Fibroblast of skin of back (primary cell): ENCODE measurements at places on chromosomes 2 and 18.

- DNase-seq = no peak
Measured at GRCh38 chr2:195838002-195838401, 181.0 kb downstream of the SLC39A10 start.

- no peak for DNase-seq
Measured at GRCh38 chr2:161332371-161332967, 24.2 kb downstream of the PSMD14 start.

DNA sequence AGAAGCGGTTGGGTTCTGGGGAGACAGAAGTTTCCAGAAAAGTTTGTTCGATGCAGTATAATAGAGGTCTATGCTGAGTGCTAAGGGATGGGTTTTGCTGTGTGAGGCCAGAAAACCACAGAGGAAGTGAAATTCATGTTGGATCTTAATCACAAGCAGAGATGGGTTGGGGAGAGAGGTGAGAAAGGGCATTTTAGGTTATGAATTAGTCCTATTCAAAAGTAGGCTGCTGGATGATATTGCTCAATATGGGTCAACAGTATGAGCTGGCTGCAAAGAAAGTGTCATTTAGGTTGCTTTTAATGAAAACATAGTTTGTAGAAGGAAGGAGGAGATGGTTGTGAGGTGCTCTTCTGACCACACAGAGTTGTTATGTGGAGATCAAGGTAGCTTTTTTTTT lies 118.8 kb upstream of the LHCGR start:
- no peak for DNase-seq

DNA sequence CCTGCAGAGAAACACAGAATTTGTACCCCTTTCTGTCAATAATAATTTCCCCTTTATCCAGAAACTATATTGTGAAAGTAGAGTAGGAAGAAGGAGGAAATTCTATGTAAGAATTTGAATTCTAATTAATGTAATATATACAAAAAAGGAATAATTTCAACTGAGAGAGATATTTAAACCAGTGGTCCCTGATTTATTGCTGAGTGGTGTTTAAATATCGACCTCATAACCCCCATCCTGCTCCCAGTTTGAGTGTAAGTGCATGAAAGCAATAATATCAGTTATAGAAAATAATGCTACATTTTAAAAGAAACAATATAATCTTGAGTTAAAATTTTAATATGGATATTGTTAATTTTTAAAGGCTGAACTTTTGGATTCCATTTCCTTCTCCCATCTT lies 286.2 kb upstream of the REG3G start:
- no peak for DNase-seq

DNA sequence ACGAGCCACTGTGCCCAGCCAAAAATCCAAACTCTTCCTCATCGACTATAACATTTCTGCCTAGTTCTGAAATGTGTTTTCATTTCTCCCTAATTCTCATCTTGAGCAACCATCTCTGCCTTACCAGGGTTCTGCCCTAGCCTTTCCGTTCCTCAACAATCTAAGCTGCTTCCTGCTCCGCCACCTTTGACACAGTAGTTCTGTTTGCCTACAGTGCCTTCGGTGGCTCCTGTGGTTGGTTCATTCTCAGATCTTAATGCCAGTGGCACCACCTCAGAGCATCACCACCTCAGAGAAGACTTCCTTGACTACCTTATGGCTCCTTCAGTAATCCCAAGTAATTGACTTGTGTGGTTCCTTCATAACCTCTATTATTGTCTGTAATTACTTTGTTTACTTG lies 3.8 kb downstream of the SOCS6 start:
- DNase-seq = no peak

DNA sequence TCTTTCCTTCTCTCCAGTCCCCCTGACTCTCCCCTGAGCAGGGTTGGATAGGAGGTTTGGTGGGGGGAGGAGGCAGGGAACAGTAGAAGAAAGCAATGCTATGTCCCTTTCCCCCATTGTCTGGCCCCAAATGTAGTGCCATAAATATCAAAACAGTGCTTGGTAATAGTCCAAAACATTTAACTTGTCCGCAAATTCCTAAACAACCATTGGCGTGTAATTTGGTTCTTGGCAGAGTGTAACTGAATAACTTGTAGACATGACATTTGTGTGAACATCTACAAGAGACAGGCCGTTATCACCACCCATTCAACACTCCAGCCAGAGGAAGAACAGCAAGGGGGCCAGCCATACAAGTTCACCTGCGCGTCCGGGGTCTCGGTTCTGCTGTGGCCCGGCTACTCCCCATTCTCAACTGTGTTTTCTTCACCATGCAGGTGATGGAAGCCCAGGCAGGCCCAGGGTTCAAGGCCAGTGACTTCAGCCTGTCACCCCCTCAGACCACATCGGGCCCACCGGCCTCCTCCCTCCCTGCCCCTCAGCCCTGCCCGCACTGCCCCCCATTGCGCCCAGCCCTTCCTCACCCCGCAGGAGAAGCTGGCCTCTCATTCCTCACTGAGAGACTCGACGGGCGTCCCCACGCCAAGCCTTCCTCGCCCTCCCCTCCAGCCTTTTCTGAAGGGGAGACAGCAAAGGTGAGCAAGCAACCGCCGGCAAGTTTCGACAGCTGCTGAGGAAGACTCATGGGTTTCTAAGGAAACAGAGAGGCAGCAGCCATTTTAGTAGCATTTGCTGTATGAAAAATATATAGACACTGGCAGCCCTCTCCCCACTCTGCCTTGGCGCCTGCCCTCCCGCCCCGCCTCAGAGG lies 699 bp upstream of the RAPGEF4 start:
- no peak for DNase-seq

GRCh38 chr2:230537531-230537976 lies 121.6 kb downstream of the SP100 start:
- no peak for DNase-seq

GRCh38 chr2:75640621-75641121 lies 5.9 kb upstream of the MRPL19 start:
- DNase-seq = peak; percentile 67

GRCh38 chr2:45845566-45845965 lies 194.1 kb downstream of the PRKCE start:
- DNase-seq = no peak

GRCh38 chr18:8987241-8987640 lies 115.3 kb upstream of the NDUFV2 start:
- DNase-seq = peak; percentile 77

DNA sequence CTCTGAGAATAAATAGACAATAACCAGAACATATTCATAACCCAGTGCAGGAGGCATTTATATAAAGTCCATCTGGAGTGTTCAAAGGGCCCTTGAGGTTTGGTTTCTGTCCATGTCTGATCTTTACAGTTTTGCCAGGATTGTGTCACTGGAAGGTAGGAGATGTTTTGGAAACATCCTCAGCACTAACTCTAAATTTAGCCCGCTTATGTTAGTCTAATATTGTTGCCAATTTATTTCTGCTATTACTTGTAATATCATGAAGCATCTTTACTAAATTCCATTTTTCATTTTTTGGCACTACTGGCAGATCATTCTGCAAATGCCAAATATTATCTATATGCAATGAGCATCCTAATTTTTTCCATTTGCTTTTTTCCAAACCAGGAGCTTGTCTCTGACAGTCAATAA lies 22.4 kb upstream of the REV1 start:
- DNase-seq = no peak

DNA sequence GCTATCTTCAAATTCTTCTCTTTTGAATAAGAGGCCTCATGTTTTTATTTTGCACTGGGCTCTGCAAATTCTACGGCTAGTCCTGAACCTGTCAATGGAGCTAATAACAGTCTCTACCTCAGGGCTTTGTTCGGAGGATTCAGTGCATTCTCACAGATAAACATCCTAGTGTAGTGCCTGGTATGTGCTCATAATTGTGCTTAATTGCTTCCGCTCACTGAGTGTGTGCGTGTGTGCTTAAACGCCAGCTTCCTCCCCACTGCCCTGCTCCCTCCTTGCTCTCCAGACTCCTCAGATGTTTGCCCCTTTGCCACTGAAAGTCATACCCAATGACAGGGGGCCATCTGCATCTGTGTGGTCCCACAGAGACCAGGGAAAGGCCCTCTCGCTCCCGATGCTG lies 6.7 kb downstream of the GYPC start:
- DNase-seq = no peak

- DNase-seq = no peak
Measured at GRCh38 chr2:207139552-207139951, 26.2 kb downstream of the KLF7 start.

DNA sequence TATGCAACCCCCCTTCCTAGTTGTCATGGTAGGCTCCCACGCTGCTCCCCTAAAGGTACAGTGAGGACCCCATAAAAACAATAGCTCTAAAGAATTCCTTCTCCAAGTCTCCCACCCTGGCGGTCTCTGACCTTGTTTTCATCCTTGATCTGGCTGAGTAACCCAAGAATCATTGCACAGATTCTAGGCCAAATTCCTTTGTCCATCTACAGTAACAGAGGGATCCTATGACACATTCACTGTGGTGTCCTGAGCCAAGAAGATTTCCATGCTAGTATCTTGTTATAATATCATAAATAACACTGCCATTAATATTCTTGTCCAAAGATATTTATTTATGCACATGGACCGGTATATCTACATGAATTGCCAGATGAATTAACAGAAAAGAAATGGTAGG lies 240.2 kb downstream of the CYP26B1 start:
- peak; percentile 33 for DNase-seq

DNA sequence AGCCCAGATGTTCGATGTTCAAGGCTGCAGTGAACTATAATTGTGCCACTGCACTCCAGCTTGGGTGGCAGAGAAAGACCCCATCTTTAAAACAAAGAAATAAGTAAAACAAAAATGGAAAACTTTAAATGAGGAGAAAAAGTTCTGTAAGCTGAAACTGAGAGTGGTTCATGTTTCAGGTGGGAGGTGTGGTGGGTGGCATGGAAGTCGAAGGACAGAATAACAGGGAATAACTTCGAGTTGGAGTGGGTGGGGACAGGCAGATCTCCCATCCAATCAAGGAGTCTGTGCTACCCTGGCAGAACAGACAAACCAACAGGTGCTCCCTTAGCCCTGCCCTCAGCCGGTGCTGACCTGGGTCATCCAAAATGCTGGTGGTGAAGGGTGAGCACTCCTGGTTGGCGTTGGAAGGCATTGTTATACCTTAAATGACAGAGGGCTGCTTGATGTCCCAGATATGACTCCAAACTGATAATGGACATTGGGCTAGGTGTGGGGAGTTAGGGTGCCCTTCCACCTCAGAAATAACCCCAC lies 328.4 kb downstream of the DYSF start:
- DNase-seq = no peak

DNA sequence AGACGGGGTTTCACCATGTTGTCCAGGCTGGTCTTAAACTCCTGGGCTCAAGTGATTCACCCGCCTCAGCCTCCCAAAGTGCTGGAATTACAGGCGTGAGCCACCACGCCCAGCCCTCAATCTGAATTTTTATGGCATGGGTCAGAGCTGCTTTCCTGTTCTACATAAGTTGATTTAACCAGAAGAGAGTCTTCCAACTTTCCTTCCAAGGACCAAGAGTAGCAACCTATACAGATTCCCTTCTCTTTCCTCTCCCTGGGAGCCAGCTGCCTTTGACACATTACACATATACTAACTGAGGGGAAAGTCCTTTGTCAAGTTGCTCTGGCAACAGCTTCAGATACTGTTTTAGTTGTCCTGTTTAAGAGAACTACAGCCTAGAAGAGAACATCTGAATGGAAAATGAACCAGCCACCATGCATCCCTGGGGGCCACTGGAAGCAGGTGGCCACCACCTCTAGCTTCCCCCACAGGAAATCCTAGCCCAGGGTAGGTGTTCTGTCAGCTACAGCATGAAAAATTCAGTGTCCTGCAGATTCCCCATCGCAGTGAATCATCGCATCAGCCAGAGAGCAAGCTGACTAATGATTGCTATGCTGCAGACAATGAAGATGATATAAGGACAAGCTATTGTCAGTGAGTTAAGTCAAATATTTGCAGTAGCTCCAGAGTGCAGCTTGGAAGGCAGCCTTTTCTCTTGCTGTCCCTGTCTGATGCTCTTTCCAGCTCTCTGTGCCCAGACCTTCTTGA lies 62.9 kb downstream of the POMC start:
- DNase-seq = peak; percentile 80

DNA sequence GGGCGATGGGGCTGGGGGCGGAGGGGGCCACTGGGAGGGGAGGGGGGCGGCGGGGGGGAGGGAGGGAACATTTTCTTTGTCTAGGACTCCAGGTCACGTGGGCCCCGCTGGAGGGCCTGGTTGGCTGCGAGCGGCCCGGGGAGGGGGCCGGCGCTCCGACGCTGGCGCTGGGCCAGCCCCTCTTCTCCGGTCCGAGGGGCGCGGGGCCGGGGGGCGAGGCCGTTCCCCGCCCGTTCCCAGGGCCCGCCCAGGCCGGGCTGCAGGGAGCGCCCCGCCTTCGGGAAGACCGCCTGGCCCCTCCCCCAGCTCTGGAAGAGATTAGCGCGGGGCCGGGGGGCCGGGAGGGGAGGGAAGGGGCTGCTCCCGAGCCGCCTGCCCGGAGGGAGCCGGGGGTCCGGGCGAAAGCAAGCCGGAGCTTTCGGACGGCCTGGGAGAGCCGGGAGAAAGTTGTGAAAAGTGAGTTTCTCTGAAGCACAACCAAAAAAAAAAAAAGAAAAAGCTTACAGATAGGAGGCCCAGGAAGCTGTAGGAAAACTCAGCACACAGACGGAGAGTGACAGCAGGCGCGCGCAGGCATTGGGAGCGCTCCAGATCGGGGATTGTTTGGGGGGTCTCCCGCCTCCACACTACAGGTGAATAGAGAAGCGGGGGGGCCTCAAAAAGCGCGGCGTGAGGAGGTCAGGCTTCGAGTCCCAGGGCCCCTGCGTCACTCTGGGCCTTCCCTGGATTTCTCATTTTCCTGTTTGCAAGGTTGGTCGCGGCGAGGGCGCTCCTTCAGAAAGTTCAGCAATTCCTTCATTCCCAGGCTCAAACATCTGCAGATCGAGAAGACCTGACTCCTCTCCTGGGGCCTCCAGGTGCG lies 84.1 kb upstream of the POMC start:
- peak; percentile 59 for DNase-seq

- no peak for DNase-seq
Measured at GRCh38 chr2:124001696-124002430, 23.2 kb upstream of the CNTNAP5 start.

GRCh38 chr2:46666044-46666679 lies 186.8 kb downstream of the TMEM247 start:
- no peak for DNase-seq

GRCh38 chr2:51575181-51575580 lies 543.2 kb upstream of the NRXN1 start:
- DNase-seq = no peak

- DNase-seq = peak; percentile 28
Measured at GRCh38 chr2:45412754-45413379, 198.2 kb downstream of the SRBD1 start.

- DNase-seq = no peak
Measured at GRCh38 chr2:213787869-213788268, 503.6 kb downstream of the SPAG16 start.
